ENCODE measurements at places on chromosomes 2 and 18. TPM values are rescaled to one million over a fixed set of nuclear protein-coding genes. Genes with fewer than 3 reads are reported as not detected.

Gene REG3A
- not detected for total RNA-seq

Gene NOTO
- total RNA-seq = not detected

Gene SLC25A52
- not detected for total RNA-seq

Gene EGR4
- total RNA-seq = under 0.01 TPM

Gene CXCR1
- not detected for total RNA-seq

Gene PSMA8
- total RNA-seq = not detected

Gene KLF11
- 6.8 TPM for total RNA-seq

Gene PMS1
- total RNA-seq = 41.0 TPM

Gene PNPT1
- 20.0 TPM for total RNA-seq

Gene FAM237A
- not detected for total RNA-seq

Gene PLCL1
- total RNA-seq = 0.83 TPM

Gene PROC
- not detected for total RNA-seq

Gene DIPK1C
- not detected for total RNA-seq

Gene ACMSD
- not detected for total RNA-seq

Gene PDCD1
- total RNA-seq = not detected

Gene METTL5
- total RNA-seq = 50.9 TPM

Gene KCNJ3
- total RNA-seq = not detected

Gene DNAH7
- total RNA-seq = 0.99 TPM

Gene CHRND
- total RNA-seq = not detected

Gene STAT4
- 0.51 TPM for total RNA-seq

Gene DCC
- total RNA-seq = not detected

Gene GYPC
- 135 TPM for total RNA-seq

Gene IL37
- not detected for total RNA-seq

Gene RAMP1
- 16.4 TPM for total RNA-seq

Gene C2orf49
- 23.4 TPM for total RNA-seq

Gene KIAA2012
- total RNA-seq = under 0.01 TPM

Gene PLCD4
- 10.7 TPM for total RNA-seq

Gene GCKR
- 0.26 TPM for total RNA-seq

Gene HOXD10
- not detected for total RNA-seq

Gene CD8B2
- total RNA-seq = not detected

Gene ZNF892
- total RNA-seq = 7.3 TPM

Gene PTH2R
- not detected for total RNA-seq

Gene FN1
- total RNA-seq = 3,444 TPM

Gene DLGAP1
- total RNA-seq = 0.51 TPM

Gene DSC3
- total RNA-seq = under 0.01 TPM

Gene COL6A3
- total RNA-seq = 1,525 TPM

Gene LBX2
- total RNA-seq = 3.0 TPM

Gene TMEM247
- total RNA-seq = not detected

Gene RAB12
- 60.4 TPM for total RNA-seq

All from fibroblast of lung (primary cell).